ENCODE measurements at places on chromosomes 1 and 21.

- DNase-seq, result peak; percentile 33
Measured at GRCh38 chr1:32651461-32652073, 559 bp downstream of the RBBP4 start.

DNA sequence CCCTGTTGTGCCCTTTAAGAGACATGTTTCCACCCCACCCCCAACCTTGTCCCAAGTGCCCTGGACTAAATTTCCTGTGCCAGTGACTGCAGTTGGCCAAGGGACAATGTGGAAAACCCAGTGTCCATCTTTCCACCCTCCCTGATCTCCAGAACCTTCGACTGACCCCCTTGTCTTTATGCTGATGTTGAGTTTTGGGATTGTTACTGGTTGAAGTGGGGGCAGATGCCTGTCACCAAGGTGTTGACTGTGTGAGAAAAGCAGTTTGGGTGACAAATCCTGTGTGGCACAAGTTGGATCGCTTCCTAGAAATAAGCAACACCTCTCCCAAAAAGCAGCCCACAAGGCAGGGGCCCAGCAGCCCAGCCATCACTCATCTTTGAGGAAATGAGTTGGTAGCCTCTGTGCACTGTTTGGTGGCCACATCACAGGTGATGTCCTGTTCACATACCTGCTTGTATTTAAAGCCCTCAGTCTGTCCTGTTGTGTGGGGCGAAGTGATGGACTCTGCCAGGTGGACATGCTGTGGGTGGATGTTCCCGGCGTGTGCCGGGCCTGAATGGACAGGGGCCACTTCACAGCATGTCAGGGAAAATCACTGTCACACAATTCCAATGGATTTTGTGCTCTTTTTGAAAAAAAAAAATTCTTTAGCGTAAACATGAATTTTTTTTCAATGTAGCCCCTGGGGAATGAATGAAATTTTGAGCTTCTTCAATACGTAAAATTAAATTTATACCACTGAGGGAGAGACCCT lies 6.6 kb upstream of the MIIP start:
- DNase-seq, result no peak

- DNase-seq, result peak; percentile 94
Measured at GRCh38 chr1:215417122-215417521, 150.0 kb upstream of the KCTD3 start.

DNA sequence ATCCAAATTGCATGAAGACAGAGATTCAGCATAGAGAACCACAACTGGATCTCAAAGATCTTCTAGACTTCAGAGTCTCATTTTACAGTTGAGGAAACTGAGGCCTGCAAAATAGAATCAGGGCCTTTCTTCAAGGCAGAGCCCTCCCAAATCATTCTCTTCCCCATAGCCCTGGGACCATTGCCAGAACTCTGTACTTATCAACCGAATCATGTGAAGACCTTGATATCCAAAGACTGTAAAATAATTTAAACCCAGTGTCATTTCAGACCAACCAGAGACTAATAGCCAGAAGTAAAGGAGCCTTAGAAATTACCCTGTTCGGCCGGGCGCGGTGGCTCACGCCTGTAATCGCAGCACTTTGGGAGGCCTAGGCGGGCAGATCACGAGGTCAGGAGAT lies 90.1 kb downstream of the DTL start:
- DNase-seq, result no peak

GRCh38 chr1:236508593-236509027 lies 15.2 kb upstream of the LGALS8 start:
- no peak for DNase-seq
